ENCODE measurements at places on chromosomes 6 and 20.

DNA sequence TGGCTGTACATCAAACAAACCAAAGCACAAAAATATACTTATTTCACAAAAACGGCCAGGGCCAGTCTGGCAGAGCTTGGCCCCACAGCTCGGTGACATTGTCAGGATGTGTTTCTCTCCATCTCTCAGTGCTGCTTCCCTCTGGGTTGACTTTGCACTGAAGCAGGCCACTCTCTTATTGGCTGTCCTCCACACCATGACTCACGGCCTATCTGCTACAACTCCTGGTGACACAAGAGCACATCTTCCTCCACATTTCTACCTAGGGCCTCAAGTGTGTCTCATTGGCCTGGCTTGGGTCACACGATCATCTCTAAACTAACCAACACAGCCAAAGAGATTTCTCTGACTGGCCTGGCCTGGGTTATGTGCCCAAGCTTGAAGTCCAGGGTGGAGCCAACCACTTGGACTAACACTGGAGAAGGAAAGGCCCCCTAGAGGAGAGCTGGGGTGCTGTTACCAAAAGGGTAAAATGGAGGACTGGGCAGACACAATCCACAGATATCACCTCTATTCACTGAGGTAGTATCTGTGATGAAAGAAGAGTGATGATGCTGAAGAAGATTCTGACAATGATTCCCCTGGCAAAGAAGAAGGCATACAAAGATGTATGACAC is 159.8 kb upstream of the TSHZ2 start:
- DNase-seq = no peak

DNA sequence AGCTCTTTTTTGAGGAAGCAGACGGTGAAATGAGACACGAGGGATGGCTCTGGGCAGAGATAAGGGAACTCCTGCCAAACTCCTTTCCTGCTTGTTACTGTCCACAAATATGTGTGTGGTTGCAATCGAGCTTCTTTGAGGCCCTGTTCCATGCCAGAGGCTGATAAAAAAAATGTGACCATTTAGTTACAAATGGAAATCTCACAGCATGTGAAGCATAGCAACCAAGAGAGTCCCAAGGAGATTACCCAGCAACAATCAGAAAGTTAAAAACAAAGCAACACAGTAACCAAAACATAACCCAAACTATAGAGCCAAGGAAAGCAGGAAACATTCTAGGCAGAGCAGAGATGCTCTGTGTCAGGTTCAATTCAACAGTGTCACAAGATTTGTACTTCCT is 35.4 kb upstream of the HMGN3 start:
- DNase-seq = peak; percentile 54

DNA sequence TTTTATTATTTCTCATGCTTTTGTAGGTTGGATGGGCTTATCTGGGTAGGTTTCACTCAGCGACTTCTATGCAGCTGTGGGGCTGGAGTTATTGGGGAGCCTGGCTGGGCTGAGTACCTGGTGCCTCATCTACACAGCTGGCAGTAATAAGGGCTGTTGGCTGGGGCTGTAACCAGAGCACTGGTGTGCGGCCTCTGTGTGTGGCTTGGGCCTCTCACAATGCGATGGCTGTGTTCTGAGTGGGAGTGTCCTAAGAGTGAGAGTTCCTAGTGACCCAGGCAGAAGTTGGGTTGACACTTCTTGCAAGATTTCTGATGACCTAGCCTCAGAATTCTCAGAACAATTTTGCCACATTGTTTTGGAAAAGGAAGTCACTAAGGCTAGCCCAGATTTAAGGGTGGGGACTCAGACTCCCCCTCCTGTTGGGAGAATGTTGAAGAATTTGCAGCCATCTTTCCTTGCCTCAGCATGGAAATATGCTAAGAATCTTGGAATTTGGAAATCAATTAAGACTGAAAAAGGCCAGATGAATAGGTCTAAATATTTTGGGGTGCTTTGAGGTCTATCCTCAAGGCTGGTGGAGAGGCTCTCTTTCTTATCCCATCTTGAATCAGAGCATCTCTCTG is 158.8 kb downstream of the SCP2D1 start:
- no peak for DNase-seq

DNA sequence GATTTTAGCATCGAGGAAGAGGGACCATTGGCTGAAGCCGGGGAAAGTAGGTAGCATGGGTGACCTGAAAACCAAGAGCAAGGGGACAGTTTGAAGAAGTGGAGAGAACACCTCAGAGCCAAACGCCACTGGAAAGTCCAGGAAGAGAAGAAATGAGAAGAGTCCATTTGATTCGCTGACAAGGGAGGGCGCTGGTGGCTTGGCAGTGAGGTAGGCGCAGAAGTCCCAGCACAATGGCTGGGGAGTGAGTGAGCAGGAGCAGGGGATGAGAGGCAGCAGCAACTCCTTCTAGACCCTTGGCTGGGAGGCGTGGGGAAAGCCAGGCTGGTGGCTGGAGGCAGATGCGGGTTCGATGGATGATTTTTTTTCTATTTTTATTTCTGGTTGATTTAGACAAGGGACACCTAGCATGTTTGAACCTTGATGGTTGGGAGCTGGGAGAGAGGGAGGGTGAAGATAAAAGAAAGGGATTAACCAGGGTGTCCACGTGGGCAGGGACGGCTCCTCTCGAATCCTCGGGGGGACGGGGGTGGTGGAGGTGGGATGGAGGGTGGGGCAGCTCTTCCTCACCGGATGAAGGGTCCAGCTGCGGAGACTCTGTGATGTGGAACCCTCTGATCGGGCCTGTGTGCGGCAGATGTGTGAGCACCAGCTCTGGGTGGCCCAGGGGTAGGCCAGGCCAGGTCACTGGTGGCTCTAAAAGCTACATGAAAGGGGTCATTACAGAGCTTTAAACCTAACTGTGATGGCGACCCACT is 164.2 kb downstream of the NFATC2 start:
- no peak for DNase-seq

- no peak for DNase-seq
Observed at GRCh38 chr20:32441638-32442037, 83.5 kb downstream of the ASXL1 start.

DNA sequence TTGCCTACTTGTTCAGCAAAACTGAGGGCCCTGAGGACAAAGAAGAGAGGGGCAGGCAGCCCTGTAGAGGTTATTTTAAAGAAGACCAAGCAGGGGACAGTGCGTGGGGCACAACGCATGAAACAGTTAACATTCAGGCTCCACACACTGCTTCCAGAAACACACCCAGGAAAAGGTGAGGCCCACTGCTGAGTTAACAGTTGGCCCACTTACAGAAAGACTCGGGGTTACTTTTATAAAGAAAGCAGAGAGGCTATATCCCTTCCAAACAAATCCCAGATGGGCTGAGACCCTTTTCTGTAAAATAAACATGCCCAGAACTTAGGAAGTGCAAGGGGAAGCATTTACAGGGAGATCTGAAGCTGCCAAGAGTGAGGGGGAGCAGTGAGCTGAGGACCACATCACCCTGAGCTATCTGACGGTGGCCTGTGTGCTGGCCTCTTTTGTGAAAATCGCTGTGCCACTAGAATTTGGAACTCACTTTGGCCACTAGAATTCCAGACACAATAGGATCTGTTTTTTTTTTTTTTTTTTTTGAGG is 49.8 kb upstream of the SSTR4 start:
- no peak for DNase-seq

GRCh38 chr20:49543071-49543857 is 24.7 kb downstream of the PTGIS start:
- no peak for DNase-seq

- peak; percentile 14 for DNase-seq
Observed at GRCh38 chr6:46410334-46410953, 80.8 kb downstream of the RCAN2 start.

Measured in AG09319 (cell line).